Activated T-helper 2 cell treated with anti-CD3 and anti-CD28 coated beads, Interferon-gamma antibody, Interleukin-2, Interleukin-4, amounts not matched to agents 10 μg/mL and 5 μg/mL and 100 μg/mL, durations not matched to agents 14 hours and 24 hours and 36 hours (primary cell): ENCODE measurements at places on chromosomes 1 and 21. TPM values are rescaled to one million over a fixed set of nuclear protein-coding genes. Genes with fewer than 3 reads are reported as not detected.

Gene CTH
- total RNA-seq, result 12.3 and 12.9 TPM in 2 replicates

Gene SIK1
- 5.6 and 7.1 TPM in 2 replicates for total RNA-seq

Gene CRP
- total RNA-seq, result not detected in 2 replicates

Gene SPSB1
- total RNA-seq, result 7.1 and 7.5 TPM in 2 replicates

- no peak overlapping the region for H3K4me3 ChIP-seq
- no peak overlapping the region for H3K27ac ChIP-seq
- no peak for DNase-seq
- H3K36me3 ChIP-seq, result peaks cover 37% of the 10 kb centered on the region
Observed at GRCh38 chr1:70334436-70334835, 20.1 kb downstream of the ANKRD13C start.

DNA sequence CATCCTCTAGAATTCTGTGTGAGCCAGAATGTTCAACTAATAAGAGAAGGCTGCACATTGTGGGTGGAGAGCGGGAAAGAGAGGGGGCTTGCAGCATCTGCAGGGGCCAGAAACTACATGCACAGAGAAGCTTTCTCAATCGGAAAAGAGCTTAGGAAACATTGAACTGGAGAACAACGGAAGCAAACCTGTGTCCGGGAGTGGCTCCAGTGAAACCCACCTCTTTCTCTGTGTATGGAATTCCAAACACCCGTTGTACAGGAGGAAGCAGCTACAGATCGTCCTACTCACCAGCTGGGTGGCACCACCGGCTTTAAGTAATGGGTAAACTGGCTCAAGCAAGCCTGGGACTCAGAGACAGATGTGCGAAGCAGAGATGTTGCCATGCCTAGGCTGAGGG is 14.0 kb upstream of the CSF1 start:
- H3K4me3 ChIP-seq, result no peak overlapping the region
- no peak overlapping the region for H3K27ac ChIP-seq
- no peak for DNase-seq
- H3K36me3 ChIP-seq, result no peaks in the 10 kb centered on the region
- H3K27me3 ChIP-seq, result no peaks in the 10 kb centered on the region
- H3K4me1 ChIP-seq, result peaks cover 20% of the 10 kb centered on the region

GRCh38 chr1:206864939-206865671 is at the start of gene IL20:
Gene IL20 (plus strand): TSS chr1:206865623. CDS start chr1:206865853, 230 bp downstream.
- H3K36me3 ChIP-seq, result no peaks in the 10 kb centered on the region
- no peak within 1 kb of the TSS for H3K4me3 ChIP-seq
- no peak within 1 kb of the TSS for H3K27ac ChIP-seq
- H3K4me1 ChIP-seq, result peaks cover 8% of the 10 kb centered on the region
- peak; percentile 71 for DNase-seq

- H3K27me3 ChIP-seq, result peaks cover 5% of the 10 kb centered on the region
- H3K4me1 ChIP-seq, result peaks cover 3% of the 10 kb centered on the region
- H3K27ac ChIP-seq, result no peak overlapping the region
- no peak for DNase-seq
Observed at GRCh38 chr1:16146279-16147155, 9.4 kb downstream of the EPHA2 start.

- H3K36me3 ChIP-seq, result no peaks in the 10 kb centered on the region
- peaks cover 4% of the 10 kb centered on the region for H3K4me1 ChIP-seq
- H3K27ac ChIP-seq, result no peak overlapping the region
- H3K27me3 ChIP-seq, result peaks cover 25% of the 10 kb centered on the region
Observed at GRCh38 chr1:230431527-230431926, 5.4 kb upstream of the PGBD5 start.

GRCh38 chr1:198171667-198172540 is 15.1 kb downstream of the NEK7 start:
- no peak for DNase-seq
- no peaks in the 10 kb centered on the region for H3K27me3 ChIP-seq
- peak overlapping the region; percentile 34 for H3K4me3 ChIP-seq
- peak overlapping the region; percentile 87 for H3K27ac ChIP-seq
- H3K4me1 ChIP-seq, result peaks cover 78% of the 10 kb centered on the region

- peaks cover 5% of the 10 kb centered on the region for H3K27me3 ChIP-seq
- H3K36me3 ChIP-seq, result no peaks in the 10 kb centered on the region
- H3K4me1 ChIP-seq, result no peaks in the 10 kb centered on the region
- H3K4me3 ChIP-seq, result no peak overlapping the region
- DNase-seq, result no peak
Observed at GRCh38 chr1:29602203-29602602, 365.9 kb downstream of the PTPRU start.
